Urothelium cell line (cell line): ENCODE measurements at places on chromosomes 12 and 14.

DNA sequence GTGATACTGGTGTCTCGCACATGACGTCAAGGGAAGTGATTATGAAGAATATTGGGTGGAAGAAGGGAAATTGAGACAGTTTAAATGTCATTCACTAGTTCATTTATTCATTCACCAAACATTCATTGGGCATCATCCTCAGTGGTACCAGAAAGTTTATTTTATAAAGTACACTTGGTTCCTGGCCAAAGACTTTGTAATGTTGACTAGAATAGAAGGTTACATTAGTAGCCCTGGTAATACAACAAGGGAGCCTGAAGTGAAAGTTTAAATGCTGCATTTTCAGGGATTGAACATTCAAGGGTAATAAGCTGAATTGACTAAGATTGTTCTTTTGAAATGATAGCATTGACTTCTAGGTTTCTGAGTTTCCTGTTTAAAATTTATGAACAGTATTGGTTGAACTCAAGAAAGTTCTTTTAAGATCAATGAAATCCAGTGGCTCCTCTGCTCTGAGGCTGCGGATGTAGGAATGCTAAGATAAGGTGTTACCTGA, 236.8 kb upstream of the BTG1 start:
- no peak for DNase-seq

DNA sequence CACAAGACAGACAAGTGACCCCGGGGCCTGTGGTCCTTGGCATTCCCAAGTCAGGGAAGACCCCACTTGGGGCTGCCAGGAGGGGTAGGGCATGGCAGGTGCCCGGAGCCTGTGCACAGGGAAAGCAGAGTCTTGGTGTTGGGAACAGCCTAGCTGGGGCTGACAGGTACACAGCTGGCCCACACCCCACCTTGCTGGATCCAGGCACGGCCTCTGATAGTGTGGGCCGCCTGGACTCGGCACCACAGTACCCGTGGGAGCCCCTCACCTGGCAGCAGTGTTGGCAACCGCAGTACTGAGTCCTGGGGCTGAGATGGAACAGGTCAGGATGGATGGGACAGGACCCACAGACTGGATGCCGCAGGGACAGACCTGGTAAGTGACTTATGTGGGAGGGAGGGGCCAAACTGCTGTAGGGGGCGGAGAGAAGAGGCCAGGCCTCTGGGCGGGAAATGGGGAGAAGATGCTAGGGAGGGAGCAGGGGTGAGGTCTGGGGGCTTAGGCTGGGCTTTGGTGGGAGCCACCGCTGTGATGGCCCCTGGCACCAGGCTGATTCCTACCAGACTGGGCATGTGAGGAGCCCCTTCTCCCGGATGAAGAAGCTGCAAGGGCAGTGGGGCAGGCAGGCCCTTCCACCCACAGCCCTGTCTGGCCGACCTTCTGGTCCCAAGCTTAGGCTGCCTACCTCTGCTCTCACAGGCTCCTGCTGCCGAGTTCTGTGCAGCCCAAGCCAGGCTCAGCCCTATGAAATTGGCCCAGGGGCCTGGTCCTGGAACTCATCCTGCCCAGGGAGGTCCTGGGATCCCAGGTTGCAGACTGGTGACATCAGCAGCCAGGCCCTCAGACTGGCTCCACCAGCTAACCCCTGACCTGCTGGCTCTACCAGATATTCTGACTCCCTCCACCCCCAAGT, at the start of gene TGM1:
TGM1 (minus strand) TSS at position 357 of the 913 bp plus-strand sequence. CDS start 825 bp downstream, outside the sequence.
- DNase-seq = no peak

- peak; percentile 77 for DNase-seq
Measured at GRCh38 chr14:77498120-77498979, at the start of gene ISM2. Gene ISM2, minus strand, starts transcription at chr14:77498816. Its CDS starts 23 bp downstream, at chr14:77498793.

- DNase-seq = peak; percentile 18
Measured at GRCh38 chr12:66584673-66585072, 94.2 kb downstream of the GRIP1 start.

- DNase-seq = no peak
Measured at GRCh38 chr14:101318271-101318670, 243.0 kb upstream of the DIO3 start.

GRCh38 chr14:67187826-67188225, 1.4 kb upstream of the GARIN2 start:
- peak; percentile 89 for DNase-seq

- no peak for DNase-seq
Measured at GRCh38 chr12:28537474-28537873, 347.2 kb downstream of the CCDC91 start.

DNA sequence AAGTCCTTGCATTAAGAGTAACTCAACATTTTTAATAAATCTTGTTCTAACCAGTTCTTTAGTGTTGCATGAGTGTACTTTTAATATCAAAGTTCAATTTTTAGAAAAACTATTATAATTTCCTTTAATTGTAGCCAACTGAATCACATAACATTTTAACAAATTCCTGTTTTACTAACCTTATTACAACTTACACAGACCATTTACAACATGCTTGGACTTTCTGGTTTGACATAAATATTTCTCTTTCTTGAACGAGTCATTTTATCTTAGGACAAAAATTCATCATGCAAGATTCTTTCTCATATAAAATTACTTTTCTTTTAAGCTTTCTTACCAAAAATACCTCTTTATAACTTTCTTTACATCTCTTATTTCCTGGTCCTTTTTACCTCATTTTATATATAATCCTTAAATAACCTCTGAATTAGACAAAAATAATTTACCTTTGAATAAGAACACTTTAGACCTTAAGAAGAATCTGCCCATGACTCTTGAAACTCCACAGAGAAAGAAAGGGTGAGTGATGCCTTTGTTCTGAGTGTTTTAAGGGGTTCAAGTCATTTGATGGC, 3.9 kb downstream of the SLCO1A2 start:
- no peak for DNase-seq

GRCh38 chr12:51937926-51938325, 13.6 kb upstream of the ACVR1B start:
- DNase-seq = no peak

- no peak for DNase-seq
Measured at GRCh38 chr14:81363746-81364378, 36.3 kb downstream of the STON2 start.

GRCh38 chr12:48092611-48093010, 13.3 kb downstream of the SENP1 start:
- no peak for DNase-seq

DNA sequence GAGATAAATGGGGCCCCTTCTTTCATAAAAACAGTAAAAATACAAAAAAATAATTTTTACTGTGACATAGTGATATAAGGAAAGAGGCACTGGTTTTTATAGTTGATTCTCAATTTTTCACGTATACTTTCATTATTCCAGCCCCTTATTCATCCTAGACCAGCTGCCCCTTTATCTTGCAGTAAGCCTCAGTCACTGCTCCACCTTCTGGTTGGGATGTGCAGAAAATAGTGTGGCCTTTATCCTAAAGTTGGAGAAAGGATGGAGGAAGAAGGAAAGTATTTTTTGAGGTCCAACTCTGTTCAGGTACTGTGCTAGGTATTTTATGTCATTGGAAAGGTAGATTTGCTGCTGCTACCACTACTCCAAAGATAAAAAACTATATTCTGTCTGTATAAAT, 172.7 kb downstream of the ANO6 start:
- peak; percentile 14 for DNase-seq

DNA sequence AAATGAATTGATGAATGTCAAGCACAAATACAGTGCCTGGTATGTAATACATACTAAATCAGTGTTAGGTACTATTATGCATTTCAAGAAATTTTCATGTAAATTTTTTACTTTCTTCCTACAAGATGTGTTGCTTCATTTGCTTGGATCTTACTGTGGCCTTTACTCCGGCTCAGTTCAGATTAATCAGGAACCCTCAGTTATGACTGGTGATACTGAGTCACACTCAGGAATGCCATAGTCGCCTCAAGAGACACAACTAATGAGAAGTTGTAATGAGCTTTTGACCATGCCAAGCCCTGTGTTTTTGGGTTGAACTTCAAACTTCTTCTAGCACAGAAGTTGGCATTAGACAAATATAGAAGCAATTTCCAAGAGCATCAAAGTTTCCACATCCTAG, 96.0 kb downstream of the TGFB3 start:
- no peak for DNase-seq

- no peak for DNase-seq
Measured at GRCh38 chr12:109130297-109131153, 14.1 kb downstream of the ACACB start.

DNA sequence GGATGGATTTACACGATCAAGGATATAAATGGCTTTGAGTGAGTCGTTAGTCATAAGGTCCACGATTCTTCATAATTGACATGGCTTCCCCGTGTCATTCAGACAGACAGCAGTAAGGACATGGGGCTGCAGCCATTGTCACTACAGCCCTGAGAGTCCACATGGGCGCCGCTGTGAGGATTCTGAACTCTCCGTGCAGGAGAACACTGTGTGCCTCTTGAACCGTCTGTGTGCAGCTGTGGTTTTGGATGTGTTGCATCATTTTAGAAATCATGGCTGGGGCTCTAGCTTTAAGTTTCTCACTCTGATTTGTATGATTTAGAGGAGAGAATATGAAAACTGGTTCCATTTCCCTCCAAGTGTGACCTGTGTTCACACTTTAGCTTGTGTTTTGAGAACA, 47.2 kb downstream of the NPAS3 start:
- no peak for DNase-seq

GRCh38 chr14:22226381-22226780, 362.6 kb downstream of the DAD1 start:
- DNase-seq = no peak

DNA sequence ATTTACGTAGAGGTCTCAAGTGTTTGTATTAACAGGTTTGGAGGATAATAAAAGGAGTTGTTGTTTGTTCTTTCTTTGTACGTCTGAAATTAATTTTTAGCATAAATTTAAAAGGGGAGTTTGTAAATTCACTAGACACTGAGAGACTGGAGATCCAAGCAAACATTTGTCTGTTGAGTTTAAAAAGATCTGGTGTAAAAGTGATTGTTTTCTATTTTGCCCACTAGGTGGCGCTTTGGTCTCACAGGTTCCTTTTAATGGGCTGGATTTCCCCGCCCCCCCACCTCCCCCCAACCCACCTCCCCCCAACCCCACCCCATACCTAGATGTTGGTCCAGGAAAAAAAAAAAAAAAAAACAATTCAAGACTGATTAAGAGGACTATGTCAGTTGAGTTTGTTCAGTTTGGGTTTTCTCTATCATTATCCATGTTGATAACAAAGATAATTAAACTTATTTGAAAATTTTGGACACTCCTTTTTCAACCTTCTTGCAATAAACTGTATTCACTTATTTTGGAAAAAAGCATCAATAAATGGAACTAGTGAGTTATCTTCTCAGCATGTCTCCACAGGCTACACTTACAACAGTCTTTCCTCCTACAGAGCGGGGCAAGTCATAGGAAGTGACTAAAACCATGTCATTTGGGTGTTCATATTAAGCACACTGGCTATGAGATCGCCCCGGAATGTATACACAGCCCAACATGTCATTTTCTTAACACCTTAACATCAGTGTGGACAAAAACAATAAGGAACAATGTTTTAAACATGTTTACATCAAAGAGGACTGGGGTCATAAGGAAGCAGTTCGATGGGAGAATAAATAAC, 841.1 kb downstream of the NRXN3 start:
- DNase-seq = peak; percentile 52

DNA sequence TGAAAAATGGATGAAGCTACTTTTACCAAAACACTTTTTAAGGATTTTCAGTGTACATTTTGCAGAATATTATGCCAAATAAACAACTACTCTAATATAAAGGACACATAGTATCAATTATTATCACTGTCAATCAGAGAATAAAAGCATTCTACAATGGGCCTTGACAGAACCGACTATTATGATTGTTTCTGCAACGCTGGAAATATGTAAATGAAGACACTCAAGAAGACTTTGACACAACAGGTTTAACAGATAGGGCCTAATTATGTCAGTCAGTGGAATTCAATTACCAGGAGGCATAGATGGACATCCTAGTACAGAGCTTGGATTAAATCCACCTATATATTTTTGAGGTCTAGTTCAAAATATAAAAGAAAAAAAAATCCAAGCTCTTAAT, 58.7 kb upstream of the SOX5 start:
- no peak for DNase-seq

- DNase-seq = peak; percentile 55
Measured at GRCh38 chr12:41188841-41189394, 798 bp downstream of the PDZRN4 start.

GRCh38 chr14:97640031-97640430, 842.8 kb downstream of the VRK1 start:
- DNase-seq = no peak

GRCh38 chr14:75181293-75182062, 5.1 kb upstream of the TMED10 start:
- DNase-seq = no peak

DNA sequence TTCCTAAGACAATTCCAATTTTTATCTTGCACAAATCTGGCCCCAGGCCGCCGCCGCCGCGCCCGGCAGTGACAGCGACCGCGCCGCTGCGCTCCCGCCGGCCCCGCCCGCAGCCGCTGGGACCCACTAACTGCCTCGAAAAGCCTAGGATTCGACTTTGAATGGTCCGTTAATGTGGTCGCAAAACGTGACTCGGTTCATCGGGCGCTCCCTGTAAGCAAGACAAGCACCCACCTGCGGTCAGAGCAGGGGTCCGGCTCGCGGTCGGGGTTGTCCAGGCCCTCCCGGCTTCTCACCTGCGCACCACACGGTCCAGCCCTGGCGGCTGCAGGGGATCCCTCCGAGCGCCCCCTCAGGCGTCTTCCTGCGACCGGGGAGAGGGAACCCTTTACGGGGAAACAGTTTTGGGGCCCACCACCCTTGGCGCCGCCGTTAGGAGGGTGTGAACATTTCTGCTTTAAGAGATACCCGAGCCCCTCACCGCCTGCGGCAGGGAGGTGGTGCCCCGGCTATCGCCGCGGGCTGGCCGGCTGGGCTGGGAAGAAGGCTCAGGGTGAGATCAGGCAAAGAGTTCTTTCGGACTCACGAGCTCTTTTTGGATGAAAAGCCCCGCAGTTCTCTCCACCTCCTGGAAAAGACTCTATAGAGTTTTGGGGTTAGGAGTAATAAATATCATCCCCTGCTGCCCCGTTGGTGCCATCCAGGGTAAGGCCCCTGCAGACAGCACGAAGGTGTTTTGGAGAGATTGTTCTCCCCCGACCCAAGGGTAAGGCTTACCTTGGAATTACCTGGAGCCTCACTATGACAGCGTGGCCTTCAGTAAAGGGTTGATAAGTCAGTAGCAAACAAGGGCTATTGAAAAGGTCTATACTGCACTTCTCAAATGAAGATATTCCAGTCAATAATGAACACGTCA, 13.6 kb upstream of the FOXJ2 start:
- DNase-seq = peak; percentile 72

DNA sequence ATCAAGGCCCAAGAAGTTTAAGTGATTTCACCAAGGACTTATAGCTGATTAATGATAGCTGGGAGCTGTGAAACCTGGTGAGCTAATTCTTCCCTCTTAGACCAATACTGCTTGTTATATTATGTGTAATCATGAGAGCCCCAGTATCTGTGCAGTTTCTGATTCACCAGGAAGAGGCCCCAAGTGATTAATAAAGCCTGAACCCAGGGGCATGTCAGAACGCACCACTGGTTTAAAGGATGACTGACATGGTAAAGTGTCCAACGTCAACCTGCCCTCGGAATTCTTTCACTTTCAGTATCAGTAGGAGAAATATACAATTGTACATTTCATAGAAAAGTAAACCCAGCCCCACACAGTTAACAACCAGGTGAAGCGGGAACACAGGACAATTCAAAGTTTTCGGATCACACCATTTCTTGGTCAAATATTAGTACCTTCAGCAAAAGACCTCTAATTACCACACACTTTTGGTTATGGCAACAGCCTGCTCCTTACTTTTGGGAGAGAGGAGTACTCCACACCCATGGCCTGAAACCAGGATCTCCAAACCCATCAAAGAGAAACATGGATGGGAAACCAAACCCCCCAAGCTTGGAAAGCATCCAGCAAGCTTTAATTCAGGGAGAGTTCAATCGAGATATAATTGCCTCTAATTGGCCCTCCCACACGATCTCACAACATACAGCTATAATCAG, 28.5 kb downstream of the TMCC3 start:
- DNase-seq = no peak
